ENCODE measurements at places on chromosomes 4 and X.

- no peak for DNase-seq
Observed at GRCh38 chr4:43242606-43243005, 350.1 kb downstream of the GRXCR1 start.

GRCh38 chrX:113868177-113868576 lies 715.7 kb upstream of the HTR2C start:
- no peak for DNase-seq

DNA sequence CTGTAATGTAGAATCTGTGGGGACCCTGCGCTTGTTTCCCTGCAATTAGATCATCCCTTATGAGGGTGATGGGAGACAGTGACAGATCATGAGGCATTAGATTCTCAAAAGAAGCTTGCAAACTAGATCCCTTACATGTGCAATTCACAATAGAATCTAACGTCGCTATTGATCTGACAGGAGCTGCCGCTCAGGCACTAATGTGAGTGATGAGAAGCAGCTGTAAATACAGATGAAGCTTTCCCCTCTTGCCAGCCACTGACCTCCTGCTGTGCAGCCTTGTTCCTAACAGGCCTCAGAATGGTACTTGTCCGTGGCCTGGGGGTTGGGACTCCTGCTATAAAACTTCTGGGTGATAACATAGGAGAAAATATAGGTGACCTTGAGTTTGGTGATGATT lies 1076.8 kb downstream of the PDHA2 start:
- DNase-seq = no peak

- no peak for DNase-seq
Observed at GRCh38 chr4:71498625-71499024, 159.8 kb downstream of the SLC4A4 start.

GRCh38 chrX:48025561-48025960 lies 18.8 kb downstream of the SPACA5 start:
- DNase-seq = no peak

DNA sequence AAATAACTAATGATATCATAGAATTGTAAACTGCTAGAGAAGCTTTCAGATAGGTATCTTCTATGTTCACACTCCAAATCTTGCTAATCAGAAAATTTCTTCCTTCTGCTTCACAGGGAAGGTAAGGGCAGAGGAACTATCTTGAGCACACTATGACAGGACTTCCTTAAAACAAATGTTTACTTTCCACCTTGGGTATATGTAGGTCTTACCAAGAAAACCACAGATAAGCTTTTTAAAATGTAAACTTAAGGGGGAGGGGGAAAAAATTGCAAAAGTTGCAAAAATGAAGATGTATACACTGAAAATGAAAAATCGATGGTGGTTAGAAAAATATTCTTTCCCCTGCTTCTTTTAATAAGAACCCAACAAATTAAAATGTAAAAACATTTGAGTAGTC lies 30.9 kb downstream of the YTHDC1 start:
- no peak for DNase-seq

- no peak for DNase-seq
Observed at GRCh38 chr4:66974665-66975064, 570.6 kb downstream of the CENPC start.

GRCh38 chrX:30468471-30468870 lies 109.1 kb downstream of the TASL start:
- no peak for DNase-seq

- no peak for DNase-seq
Observed at GRCh38 chr4:115275615-115276014, 162.2 kb upstream of the NDST4 start.

GRCh38 chrX:9340598-9341290 lies 124.1 kb upstream of the TBL1X start:
- no peak for DNase-seq

DNA sequence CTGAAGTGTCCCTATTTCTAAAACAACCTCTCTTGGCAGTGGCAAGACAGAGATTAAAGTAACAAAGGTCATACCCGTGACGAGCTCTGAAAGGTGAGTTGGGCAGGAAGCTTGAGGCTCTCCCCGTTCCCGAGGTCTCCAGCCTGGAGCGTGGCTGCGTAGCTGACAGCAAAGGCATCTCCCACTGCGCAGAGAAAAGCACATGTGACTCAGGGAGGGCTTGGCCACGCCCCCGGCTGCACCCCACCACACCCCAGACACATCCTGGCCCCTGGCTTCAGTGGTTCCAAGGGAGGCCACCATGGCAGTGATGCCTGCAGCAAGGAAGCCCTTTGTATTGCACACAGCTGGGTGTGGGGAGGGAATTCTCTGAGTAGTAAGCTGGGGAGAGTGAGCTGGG lies 23.1 kb downstream of the EVC2 start:
- DNase-seq = no peak

GRCh38 chrX:8196776-8197175 lies 25.7 kb upstream of the VCX2 start:
- DNase-seq = no peak

GRCh38 chrX:83022020-83022419 lies 486.1 kb upstream of the POU3F4 start:
- DNase-seq = no peak

GRCh38 chr4:110087070-110087708 lies 111.2 kb downstream of the ELOVL6 start:
- DNase-seq = no peak

GRCh38 chr4:125741825-125742452 lies 427.2 kb downstream of the FAT4 start:
- no peak for DNase-seq

DNA sequence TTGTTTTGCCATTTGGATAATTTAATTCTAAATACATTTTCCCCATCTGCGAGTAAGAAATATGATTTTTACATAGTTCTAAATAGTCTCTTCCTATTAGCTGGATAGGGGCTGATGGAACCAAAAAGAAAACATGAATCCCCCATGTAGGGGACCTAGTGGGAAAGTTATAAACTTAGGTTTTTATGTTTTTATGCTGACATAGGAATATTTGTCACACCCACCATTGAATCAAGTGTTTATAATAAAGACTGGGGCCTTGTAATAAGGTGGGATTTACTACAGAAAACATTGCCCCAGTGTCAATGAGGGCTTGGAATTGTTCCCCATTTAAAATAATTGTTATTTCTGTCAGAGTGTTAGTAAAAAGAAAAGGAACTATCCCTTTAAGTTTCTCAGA lies 2506.6 kb downstream of the PCDH7 start:
- no peak for DNase-seq

GRCh38 chrX:18873836-18874235 lies 110.1 kb downstream of the PHKA2 start:
- no peak for DNase-seq

DNA sequence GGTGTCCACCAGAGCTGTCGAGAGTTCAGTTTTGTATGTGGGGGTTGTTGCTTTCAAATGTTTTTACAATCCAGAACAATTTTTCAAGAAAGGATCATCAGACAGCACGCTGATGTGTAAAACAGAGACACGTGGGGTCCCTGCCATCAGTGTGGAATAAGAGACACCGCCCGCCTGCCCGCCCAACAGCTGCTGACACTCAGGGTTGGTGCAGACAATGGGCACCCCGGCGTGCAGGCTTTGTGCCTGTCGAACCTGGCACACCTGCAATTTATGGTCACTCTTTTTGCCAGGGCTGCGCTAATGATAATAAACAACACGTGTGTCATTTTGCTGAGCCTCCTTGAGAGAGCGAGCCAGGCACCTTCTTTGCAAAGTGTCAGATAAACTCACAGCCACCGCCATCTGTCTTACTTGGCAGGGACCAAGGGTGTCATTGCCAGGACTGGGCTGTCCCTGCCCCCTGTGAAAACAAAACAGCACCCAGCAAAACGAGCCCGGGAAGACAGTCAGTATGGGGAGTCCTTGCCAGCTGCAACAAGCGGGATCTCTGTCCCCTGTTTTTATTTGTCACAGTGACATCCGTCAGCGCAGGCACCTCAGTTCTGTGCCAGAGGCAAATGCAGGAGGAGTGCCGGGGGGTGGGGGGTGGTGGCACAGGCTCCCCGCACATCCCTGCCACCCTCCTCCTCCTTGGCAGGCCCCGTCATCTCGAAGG lies 69.1 kb downstream of the PSAPL1 start:
- DNase-seq = no peak

DNA sequence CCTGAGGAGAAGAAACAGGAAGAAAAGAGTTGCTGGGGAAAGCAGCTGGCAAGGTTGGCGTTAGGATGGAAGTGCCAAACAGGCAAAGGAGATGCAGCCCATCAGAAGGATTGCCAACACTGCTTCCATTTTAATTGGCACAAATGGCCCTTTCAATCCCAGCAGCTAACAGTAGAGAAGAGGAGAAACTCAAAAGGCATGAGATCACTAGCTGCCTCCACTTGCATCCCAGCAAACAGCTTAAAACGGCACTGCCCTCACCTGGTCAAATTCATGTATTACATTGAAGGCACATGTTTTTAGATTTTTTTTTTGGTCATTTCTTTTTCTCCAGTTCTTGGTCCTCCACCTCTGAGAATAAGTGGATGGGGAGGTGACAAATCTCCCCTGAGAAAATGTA lies 14.9 kb upstream of the LOC101059915 start:
- DNase-seq = no peak

- no peak for DNase-seq
Observed at GRCh38 chr4:117983541-117984365, 50.5 kb upstream of the NDST3 start.

- DNase-seq = no peak
Observed at GRCh38 chr4:78735697-78736096, 40.5 kb upstream of the BMP2K start.

DNA sequence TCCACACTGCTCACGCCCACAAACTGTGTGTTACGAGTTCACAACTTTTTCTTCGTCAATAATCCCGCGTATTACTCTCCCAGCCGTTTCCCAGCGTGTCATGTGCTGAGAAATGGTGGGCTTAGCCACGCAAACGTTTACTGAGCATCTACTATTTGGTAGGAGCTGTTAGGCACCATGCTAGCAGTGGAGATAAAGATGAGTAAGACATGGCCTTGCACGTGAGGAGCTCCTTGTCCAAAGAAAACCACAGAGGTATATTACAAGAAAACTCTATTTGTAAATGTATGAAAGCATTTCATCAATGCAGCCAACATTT lies 821 bp upstream of the TMEM128 start:
- DNase-seq = no peak

GRCh38 chrX:72713130-72713529 lies 976 bp downstream of the PHKA1 start:
- DNase-seq = no peak

DNA sequence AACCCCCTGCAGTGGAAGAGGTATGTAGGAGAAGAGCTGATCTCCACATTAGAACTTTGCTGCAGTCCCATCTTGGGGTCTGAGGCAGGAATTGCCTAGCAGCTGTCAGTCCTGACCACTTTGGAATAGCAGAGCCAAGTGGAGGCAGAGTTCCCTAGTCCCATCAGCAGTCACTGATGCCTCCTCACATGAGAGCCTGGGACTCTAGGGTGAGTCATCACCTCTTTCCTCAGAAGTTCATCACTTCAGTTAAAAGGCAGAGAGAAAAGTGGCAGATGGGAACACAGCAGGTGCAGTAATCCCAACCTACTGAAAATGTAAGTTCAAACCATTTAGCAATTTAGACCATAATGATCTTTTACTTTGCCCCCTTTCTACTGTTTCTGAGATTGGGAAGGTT lies 73.9 kb upstream of the MED14 start:
- DNase-seq = no peak

GRCh38 chrX:104335756-104336155 lies 81.0 kb upstream of the ESX1 start:
- DNase-seq = no peak

- DNase-seq = no peak
Observed at GRCh38 chr4:152265149-152265621, 270.7 kb downstream of the FBXW7 start.

DNA sequence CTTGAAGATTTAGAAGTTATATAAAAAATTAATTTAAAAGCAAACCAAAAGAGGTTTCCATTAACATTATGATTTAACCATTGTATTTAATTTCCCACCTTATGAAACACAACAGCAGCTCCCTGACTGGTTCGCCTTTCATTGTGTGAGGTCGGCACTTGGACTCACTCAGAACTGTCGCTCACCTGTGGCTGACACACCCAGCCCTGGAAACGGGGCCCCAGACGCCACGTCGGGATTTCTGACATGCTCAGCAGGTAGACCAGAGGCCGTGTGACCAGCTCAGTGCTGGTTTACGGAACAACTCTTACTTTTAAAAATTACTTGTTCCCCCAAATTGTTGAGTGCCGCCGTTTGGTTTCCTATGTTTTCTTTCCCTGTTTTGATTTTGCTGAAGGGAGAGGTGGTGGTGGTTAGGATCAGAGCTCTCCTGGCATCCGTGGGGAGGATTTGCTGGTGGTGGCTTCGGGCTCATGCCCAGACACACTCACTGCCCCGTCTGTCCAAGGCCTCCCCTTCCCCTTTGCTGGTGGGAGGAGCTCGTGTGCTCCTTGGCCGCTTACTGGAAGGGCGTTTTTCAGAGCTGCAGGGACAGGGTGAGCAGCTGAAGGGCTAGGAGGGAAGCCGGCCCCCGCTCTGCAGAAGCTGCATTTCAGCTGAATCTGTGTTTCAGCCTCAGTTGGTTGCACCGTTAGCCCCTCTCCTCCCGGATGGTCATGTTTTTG lies 59.2 kb downstream of the CPLX1 start:
- DNase-seq = no peak

- DNase-seq = no peak
Observed at GRCh38 chrX:18449236-18449635, 23.8 kb downstream of the CDKL5 start.

- no peak for DNase-seq
Observed at GRCh38 chrX:39921838-39922237, 175.9 kb downstream of the BCOR start.

DNA sequence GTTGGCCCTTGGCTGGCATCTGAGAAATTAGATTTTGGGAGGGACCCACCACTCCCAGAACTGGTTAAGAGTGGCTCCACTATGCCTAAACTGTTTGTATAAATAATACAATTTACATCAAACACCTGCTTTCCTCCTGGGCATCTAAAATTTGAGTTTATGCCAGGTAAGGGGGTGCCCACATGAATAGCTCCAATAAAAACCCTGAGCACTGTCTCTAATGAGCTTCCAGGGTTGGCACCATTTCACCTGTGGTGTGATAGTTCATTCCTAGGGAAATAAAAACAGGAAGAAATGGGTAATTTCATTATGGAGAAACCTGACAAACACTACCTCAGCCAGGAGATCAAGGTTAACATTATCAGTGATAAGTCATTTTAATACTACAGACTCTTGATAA lies 119.7 kb downstream of the FRYL start:
- no peak for DNase-seq

Measured in stimulated activated CD8-positive, alpha-beta memory T cell treated with anti-CD3 and anti-CD28 coated beads, Interleukin-15, amount 100 ng/mL, for 4 hours (primary cell).